SW 1271 (cell line): ENCODE measurements at places on chromosomes 3 and 15.
A peak's percentile ranks its signal among the peaks of the same experiment; 100 is the strongest.

- DNase-seq, result no peak
Measured at GRCh38 chr15:63502137-63502766, 2.1 kb upstream of the USP3 start.

- DNase-seq, result no peak
Measured at GRCh38 chr3:167754049-167754448, 18.5 kb downstream of the SERPINI1 start.

DNA sequence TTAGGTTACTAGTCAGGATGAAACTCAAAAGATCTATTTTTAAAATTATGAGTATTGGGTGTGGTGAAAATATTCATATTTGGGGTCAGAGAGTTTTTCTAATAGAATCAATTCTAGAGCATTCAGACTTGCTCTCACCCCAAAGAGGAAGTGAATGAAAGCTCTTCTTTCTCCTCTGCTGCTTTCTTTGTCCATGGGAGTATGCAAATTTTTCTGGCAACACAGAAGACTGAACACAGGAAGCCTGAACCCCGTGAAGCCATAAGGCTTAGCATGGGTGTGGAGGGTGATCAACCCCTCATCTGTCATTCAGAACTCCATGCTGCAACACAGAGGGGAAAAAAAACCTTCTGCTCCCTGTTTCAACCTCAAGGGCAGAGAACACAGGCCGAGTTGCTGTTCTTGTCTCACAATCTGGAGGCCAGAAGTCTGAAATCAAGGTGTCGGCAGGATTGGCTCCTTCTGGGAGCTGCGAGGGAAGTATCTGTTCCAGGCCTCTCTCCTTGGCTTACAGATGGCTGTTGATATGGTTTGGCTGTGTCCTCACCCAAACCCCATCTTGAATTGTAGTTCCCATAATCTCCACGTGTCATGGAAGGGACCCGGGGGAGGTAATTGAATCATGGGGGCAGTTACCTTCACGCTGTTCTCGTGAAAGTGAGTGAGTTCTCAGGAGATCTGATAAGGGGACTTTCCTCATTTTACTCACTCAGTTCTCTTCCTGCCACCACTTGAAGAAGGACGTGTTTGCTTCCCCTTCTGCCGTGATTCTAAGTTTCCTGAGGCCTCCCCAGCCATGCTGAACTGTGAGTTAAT lies 33.7 kb upstream of the CD47 start:
- DNase-seq, result no peak

DNA sequence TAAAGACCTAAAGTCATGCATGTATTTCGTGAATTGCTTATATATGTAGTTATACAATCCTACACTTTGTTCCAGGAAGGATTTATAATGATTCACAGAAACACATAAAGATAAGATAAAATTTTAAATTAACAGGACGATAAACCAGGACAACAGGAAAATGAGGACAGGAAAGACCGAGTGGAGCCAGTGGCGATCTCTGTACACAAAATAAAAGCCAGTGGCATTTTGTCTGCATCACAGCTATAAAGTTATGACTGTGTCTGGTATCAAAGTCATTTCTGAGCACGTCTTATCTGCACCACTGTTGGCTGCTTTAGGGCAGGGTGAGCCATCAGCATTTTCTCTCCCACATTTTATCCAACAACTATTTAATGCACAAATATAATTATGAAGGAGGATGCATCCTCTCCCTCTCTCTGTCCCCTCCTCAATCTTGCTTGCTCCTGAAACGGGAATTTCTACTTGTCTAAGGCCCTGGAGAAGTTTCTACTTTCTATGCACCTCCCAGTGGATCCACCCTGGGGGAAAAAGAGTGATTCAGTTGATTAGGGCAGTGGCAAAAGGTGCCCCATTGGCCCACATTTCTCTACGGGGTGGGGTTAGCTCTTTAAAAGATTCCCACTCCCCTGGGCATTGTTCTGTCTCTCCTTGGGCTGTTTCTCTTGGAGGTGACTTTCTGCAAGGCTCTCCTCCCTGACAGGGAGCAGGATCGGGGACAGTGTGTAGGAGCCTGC lies 159.4 kb upstream of the UBE2E1 start:
- DNase-seq, result no peak

GRCh38 chr15:33580526-33580925 lies 269.8 kb downstream of the RYR3 start:
- no peak for DNase-seq

GRCh38 chr3:194877291-194878119 lies 191.8 kb downstream of the FAM43A start:
- DNase-seq, result no peak

GRCh38 chr3:10198761-10199649 lies 34.3 kb downstream of the IRAK2 start:
- peak; percentile 30 for DNase-seq

DNA sequence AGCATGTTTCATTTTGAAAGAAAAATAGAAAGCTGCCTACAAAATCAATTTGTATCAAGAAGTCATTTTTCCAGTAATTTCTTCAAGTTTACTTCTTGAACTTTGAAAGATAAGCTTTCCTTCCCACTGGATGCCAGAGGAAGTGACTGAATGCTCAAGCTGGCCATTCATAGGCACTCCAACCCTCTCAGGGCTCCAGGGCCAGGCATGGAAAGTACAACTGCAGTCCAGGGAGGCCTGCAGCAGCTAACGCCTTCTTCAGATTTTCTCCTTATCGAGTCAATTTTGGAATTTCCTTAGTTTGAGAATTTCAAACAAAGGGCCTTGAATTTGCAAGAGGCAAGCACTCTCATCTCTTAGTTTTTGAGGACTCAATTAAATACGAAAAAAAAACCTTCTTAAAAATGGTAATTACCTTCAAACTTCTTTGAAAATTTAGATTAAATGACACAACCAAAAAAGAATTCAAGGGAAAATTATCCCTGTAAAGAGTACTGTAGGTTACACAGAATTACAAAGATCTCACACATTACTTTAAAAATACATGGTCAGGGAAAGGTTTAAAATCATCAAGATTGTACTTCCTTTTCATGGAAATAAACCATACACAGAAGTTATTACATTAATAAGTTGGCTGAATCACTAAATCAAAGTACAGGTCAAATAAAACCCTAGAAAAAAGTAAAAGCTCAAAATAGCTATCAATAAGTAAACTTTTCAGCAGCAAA lies 2.5 kb downstream of the UBP1 start:
- peak; percentile 68 for DNase-seq

- DNase-seq, result no peak
Measured at GRCh38 chr3:72274493-72275330, 489.8 kb upstream of the PROK2 start.

GRCh38 chr15:100191161-100191560 lies 150.6 kb downstream of the ADAMTS17 start:
- no peak for DNase-seq

DNA sequence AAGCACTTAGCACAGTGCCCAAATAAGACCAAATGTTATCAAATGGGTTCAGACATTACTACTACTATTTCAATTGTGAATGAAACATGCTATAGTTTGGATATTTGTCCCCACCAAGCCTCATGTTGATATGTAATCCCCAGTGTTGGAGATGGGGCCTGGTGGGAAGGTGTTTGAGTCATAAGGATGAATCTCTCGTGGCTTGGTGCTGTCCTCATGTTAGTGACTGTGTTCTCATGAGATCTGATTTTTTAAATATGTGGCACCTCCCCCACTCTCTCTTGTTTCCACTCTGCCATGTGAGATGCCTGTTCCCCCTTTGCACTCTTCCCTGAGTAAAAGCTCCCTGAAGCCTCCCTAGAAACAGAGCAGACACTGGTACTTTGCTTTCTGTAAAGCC lies 148.7 kb upstream of the TGFBR2 start:
- no peak for DNase-seq

GRCh38 chr15:65133548-65134200 lies at the start of gene PDCD7:
TSS of gene PDCD7 (minus strand) at chr15:65133808. CDS start at chr15:65133781, 27 bp downstream.
- DNase-seq, result peak; percentile 82

- DNase-seq, result no peak
Measured at GRCh38 chr15:91116113-91117067, 16.3 kb downstream of the SV2B start.

DNA sequence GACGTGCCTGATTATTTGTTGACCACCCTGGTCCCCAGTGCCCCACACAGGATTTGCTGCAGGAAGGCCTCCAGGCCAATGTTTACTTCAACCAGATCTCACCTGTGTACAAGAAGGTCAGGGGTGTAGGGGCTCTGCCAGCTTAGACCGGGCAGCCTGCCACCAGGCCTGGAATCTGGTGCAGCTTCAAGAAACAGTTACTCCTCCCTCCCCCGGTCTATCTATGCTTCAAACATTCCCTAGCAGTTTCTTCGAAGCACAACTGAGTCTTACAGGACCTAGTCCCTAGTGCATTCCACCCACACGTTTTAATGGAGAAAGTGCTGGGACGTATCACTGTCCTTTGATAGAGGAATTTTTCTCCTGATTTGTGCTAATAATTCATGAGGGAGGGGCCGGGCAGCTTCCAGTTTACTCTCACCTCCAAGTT lies 8.0 kb downstream of the SH3BP5 start:
- no peak for DNase-seq

- DNase-seq, result no peak
Measured at GRCh38 chr3:189305412-189305811, 133.6 kb downstream of the TPRG1 start.

DNA sequence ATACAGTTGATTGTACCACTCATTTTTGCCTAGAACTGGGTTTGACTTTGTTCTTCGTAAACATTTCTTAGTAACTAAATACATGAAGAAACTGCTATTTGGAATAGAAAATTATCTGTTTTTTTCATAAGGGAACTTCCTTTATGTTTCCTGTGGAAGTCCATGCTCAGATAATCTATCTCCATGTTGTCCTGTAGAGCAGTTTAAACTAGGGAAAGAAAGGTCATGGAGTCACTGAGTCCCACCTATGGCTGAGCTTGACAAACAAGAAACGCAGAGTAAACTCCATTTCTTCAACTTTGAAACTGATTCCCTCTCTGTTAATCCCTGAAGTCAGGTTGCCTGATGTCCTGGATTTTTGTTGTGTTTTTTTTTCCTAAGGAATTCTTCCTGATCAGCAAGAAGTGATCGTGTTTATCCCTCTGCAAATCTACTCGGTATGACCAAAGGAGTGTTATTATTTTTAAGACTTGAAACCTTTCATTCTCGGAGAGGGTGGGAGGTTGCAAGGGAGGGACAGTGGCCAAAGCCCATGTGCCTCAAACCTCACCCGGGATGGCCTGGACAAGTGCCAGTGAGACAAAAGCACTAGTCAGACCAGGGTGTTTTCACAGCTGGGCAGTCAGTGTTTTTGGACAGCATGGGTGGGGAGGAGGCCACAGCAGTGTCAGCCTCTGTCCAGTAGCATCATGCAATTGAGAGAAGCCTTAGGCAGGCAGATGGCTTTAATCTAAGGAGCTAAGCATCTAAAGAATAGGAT lies 129.8 kb upstream of the PHLDB2 start:
- DNase-seq, result no peak

DNA sequence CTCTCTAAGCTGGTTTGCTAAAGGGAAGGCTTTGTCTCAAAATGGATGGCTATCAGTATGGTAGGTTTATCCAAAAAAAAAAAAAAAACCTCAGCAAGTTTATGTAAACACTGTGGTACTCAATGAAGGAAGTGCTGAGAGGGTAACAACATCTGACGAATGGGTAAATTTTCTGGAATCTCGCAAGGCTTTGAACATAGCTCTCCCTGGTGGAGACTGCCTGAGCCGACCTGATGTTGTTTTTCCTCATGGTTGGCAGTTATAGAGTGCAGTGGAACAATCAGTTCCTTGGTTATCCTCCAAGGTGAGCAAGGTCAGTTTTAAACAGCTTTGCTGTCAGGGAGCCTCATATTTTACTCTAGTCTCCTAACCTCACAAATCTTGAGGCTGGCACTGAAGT lies 94.6 kb downstream of the ZPLD1 start:
- peak; percentile 12 for DNase-seq

DNA sequence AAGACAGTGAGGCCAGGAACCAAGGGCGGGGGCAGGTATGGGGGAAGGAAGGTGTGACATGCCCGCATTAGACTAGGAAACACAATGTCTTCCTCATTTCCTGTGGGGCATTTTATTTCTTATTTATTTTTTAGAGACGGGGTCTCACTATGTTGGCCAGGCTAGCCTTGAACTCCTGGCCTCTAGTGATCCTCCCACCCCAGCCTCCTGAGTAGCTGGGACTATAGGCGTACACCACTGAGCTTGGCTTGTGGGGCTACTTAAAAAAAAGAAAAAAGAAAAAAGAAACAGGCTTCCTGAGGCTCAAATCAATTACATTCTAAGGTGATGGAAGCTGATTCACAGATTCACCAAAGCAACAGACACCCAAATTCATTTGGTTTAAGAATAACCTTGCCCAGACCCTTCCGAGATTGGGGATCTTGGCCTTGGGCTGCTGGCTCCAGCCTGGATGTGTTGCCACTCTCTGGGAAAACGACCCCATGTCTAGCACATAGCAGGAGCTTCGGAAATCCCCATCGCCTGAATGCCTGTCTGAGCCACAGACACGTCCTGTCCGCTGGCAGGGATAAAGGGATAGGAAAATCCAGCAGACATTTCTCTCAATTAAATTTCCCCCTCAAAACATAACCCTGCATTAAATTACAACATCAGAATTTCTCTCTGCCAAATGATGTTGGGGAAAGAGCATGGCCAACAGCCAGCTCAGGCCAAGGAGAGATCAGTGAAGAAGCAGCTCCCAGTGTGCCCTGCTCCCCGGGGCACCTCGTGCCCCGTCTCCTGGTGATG lies 13.0 kb downstream of the CPN2 start:
- no peak for DNase-seq

GRCh38 chr3:16455966-16456365 lies 57.5 kb downstream of the RFTN1 start:
- no peak for DNase-seq

GRCh38 chr3:124229420-124229819 lies 237.5 kb upstream of the ROPN1 start:
- DNase-seq, result no peak

DNA sequence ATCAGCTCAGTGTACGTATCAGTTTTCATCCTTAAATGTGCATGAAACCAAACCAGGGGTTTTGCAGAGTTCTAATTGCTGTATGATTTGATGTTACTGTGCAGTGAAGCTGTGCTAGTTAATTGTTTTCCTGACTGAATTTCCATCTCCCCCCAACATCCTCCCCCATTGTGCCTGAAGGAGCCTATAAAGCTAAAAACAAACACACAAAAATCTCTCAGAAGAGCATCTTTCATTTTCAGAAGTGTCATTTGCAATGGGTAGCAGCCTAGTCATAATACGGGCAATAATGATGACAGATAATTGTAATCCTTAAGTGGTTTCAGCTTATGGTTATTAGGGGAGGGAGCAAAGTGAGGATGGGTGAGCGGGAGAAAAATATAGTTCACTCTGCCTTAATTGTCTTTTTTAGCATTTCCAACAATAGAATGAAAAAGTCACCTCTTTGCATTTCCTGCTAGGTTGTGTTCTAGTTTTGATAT lies 207.9 kb upstream of the TBL1XR1 start:
- DNase-seq, result no peak

- no peak for DNase-seq
Measured at GRCh38 chr15:101172501-101173071, 79.3 kb downstream of the CHSY1 start.

DNA sequence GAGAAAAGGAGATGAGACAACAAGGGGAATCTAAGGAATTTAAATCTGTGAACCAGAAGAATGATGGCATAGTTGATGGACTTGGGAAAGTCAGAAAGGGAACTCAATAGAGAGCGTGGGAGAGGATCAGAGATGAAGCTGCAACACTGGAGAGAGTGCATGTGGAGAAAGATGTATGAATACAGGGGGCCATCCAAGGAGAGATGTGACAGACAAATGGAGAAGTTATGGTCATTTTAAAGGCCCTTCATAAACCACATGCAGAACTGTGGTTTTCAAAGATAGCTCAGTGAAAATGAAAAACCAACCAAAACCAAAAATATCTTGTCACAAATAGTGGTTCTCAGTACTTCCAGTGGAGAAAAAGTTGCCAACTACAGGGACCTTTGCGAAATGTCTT lies 265.2 kb downstream of the SUCLG2 start:
- no peak for DNase-seq
